ENCODE measurements at places on chromosomes 3 and 15.

- no peak for DNase-seq
These were observed 73.1 kb upstream of the FBN1 start for GRCh38 chr15:48718646-48719045.

GRCh38 chr15:77533578-77534430 is 98.9 kb downstream of the LINGO1 start:
- no peak for DNase-seq

- no peak for DNase-seq
These were observed 112.5 kb upstream of the SMAD3 start for GRCh38 chr15:66952756-66953522.

- no peak for DNase-seq
These were observed 222.6 kb upstream of the RGMA start for GRCh38 chr15:93311620-93312019.

DNA sequence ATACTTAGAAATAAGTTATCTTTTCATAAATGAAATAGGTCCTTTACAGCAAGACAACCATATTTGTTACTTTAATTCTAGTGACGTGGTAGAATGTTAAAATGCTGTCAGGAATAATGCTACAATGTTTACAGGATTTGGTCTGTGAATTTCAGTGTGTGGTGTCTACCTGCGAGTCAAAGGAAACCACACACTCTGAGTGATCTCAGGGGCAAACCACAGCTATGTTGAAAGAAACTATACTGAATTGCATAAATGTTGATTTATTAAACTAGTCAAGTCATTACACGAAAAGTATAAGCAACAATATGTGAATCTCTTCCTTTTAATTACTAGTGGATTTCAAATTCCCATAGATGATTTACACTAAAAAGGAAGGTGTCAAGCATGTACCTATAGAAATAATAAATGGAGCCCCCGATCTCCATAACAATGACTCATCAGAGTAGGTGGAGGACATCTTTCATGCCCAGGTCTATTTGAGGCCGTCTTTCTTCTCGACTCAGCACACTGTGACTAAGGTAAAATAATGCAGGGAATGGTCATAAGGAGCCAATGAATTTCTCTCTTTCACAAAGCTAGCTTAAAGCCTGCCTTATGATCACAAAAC is 463.0 kb downstream of the ERC2 start:
- no peak for DNase-seq

- DNase-seq: no peak
These were observed at the start of gene UBA7 for GRCh38 chr3:49813497-49814174. Gene UBA7, minus strand, starts transcription at chr3:49813953. Its CDS starts 166 bp downstream, at chr3:49813787.

DNA sequence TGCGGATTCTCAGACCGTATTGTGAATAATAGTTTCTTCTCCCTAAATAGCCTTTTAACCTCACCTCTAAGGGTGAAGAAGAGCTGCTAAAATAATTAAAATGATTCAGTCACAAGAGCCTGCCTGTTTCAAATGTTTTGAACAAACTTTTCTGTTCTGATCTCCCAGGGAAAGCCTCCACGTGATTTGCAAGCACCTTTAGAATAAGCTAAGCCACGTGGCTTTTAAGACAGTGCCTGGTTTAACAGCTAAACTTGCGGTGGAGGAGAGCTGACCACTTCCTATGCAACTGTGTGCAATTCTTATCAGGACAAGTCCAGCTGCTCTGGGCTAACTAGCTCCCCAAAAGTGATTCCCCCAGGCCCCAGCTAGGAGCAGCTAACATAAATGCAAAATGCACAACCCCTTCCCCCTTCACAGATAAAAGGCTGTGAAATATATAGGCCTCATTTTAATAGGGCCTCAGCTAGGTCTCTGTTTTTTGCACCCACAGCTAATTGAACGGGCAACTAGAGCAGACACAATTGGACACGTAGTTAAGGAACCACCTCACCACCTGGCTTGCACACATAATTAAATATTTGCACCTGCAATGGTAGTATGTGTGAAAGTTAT is 401.2 kb upstream of the NR2F2 start:
- no peak for DNase-seq

DNA sequence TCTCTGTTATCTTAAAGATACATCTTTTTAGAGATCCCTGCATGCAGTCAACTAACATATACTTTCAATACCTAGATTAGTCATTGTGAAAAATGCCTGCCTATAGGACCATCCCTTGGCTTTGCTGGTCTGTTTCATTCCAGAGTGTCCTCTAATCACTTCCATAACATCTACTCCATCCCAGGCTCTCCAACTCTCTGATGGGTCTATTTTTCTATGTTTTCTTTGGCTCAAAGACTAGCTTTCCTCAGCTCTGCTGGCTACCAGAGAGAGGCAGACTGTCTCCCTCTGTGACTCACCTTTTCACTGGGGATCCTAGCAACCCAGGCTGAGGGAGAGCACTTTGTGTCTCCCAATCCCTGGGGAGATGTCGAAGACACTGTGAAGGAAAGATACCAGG is 547.7 kb upstream of the MCTP2 start:
- DNase-seq: no peak

DNA sequence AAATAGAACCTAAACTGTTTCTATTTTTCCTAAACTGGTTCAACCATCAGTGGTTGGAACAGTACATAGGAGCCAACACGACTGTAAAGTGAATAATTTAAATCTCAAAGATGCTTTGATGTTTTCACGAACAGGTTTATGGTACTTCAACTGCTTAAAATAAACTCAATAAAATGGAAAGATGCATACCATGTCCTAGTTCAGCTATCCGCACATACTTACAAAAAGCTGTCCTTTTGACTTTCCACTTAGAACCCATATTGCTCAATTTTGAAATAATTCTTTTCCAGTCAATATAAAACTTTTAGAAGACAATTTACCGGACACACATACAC is 902 bp downstream of the CMTM6 start:
- DNase-seq: no peak

- DNase-seq: no peak
These were observed 40.6 kb upstream of the CGNL1 start for GRCh38 chr15:57335719-57336118.

GRCh38 chr15:44918136-44918535 is 38.4 kb upstream of the TERB2 start:
- DNase-seq: no peak

DNA sequence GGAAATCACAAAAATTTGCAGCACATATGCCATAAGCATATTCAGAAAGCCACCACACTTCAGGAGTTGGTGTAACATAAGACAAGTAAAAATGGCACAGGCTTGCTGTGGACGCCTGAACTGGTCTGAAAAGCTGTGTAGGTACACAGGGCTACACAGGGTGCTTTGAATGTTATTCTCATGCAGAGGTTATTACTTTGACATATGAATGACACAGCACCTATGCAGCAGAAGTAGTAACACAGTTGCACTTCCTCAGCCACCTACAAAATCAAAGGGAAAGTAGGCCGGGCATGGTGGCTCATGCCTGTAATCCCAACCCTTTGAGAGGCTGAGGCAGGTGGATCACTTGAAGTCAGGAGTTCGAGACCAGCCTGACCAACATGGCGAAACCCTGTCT is 54.5 kb downstream of the OSBPL10 start:
- DNase-seq: no peak

DNA sequence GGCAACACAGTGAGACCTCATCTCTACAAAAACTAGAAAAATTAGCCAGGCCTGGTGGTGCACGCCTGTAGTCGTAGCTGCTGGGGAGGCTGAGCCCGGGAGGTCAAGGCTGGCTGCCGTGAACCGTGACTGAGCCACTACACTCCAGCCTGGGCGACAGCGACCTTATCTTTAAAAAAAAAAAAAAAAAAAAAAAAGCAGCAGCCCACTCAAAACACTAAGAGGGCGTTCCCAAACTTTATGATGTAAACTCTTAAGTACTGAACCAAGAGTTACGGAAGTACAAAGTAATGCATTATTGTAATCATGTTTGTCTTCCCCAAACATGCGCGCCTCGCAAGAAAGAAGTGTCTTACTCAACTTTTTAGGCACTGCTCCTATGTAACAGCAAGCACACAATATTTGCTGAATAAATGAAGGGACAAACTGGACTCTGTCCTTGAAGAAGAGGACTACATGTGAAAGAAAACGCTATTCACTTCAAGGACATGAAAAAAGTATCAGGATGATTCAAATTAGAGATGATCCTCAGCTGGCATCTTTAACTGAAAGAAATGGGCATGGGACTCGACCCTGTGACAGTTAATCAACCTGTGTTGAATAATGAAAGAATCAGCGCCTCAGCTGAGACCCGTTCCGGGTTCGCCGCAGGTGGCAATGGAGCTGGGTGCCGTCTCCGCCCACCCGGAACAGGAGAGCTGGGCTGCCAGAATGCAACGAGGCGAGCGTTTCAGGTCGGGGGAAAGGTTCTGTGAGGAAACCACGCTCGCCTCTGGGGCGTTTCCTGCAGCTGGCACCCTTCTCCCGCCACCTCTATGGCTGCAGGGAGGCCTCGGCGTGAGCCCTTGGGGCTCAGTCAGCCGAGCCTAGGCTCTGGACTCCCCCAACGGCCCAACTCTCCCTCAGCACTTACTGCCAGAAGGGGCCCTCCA is 718 bp downstream of the SPG11 start:
- DNase-seq: peak; percentile 62

GRCh38 chr3:192042116-192042515 is 581.2 kb downstream of the PYDC2 start:
- no peak for DNase-seq

DNA sequence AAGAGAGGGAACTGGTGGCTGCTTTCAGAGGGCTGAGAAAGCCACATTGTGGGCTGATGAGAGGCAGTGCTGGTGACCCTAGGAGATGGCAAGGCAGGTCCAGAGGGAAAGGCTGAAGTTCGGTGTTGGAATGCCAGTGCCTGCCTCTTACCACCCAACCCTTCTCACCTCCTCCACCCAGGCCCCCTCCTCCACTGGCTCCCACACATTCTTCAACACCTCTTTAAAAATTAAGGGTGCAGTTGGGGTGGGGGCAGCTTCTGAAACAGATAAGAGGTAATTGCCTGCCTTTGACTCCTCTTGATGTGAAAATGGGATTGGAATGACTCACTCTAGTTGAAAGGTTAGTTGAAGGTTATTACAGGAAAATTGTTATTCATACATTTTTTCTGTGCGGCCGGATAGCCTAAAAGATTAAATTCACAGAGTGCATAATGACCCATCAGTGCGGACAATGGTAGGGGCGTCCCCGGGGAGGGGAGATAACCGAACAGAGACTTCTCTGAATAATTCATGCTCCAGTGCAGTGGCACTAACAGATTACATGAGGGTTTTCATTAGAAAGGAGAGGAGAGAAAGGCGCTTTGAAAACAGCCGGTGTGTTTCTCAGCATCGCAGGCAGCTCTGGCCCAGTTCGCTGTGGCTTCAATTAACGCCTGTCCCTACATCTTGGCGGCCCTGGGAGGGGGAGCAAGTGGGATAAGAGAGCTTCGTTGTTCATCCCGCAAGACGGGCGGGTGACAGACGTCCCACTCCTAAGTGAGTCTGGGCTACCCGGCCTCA is 212.4 kb downstream of the TLE3 start:
- DNase-seq: no peak

- DNase-seq: no peak
These were observed 67.6 kb downstream of the SCN11A start for GRCh38 chr3:38984110-38984509.

DNA sequence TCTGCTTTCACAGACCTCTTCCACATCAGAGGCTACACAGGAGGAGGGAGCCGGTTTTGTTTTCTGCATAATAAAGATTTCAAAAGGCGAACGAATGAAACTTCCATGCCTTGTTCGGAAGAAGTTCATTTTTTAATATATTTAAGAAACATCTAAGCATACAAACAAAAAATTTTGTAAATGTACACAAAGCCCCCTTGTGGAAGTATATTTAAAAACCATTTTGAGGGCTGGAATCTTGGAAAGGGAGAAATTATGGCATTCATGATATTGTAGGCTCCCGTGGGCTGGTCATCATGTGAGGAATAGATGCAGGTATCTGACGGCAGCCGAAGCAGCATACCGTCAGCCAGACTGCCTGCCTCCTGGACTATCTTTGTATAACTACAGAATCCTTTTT is 90.4 kb downstream of the MECOM start:
- DNase-seq: no peak

Data from stimulated activated CD4-positive, alpha-beta T cell treated with anti-CD3 and anti-CD28 coated beads, Interleukin-1b, Interleukin-23, amount 100 ng/mL, for 4 hours (primary cell).